ENCODE measurements at places on chromosomes 3 and 15. TPM values are rescaled to one million over a fixed set of nuclear protein-coding genes. Genes with fewer than 3 reads are reported as not detected.

GRCh38 chr15:96160800-96161199 is 169.7 kb upstream of the NR2F2 start:
- no peak overlapping the region for H3K27ac ChIP-seq
- H3K4me3 ChIP-seq, result no peak overlapping the region
- no peak for DNase-seq
- no peaks in the 10 kb centered on the region for H3K4me1 ChIP-seq
- no peaks in the 10 kb centered on the region for H3K27me3 ChIP-seq

- H3K4me3 ChIP-seq, result no peak overlapping the region
- no peaks in the 10 kb centered on the region for H3K27me3 ChIP-seq
- no peaks in the 10 kb centered on the region for H3K36me3 ChIP-seq
- no peak for DNase-seq
- H3K4me1 ChIP-seq, result no peaks in the 10 kb centered on the region
Measured at GRCh38 chr15:38059665-38060064, 125.2 kb downstream of the TMCO5A start.

GRCh38 chr3:106299300-106300098 is 430.7 kb upstream of the CBLB start:
- H3K36me3 ChIP-seq, result no peaks in the 10 kb centered on the region
- no peak overlapping the region for H3K4me3 ChIP-seq
- no peak overlapping the region for H3K27ac ChIP-seq
- DNase-seq, result no peak
- no peaks in the 10 kb centered on the region for H3K27me3 ChIP-seq

- no peak overlapping the region for H3K27ac ChIP-seq
- H3K36me3 ChIP-seq, result peaks cover 43% of the 10 kb centered on the region
- peaks cover 68% of the 10 kb centered on the region for H3K4me1 ChIP-seq
- no peak overlapping the region for H3K4me3 ChIP-seq
- H3K27me3 ChIP-seq, result no peaks in the 10 kb centered on the region
Measured at GRCh38 chr15:73744293-73744692, 8.9 kb downstream of the INSYN1 start.

DNAH12 gene
- 6.1 TPM for polyA plus RNA-seq

TPRG1 gene
- 0.52 TPM for polyA plus RNA-seq

MYL3 gene
- polyA plus RNA-seq, result 2.5 TPM

All from spinal cord (tissue), 10 donors.